Naive B cell (primary cell): ENCODE measurements at places on chromosomes 7 and 10.
A peak's percentile ranks its signal among the peaks of the same experiment; 100 is the strongest.

- H3K27me3 ChIP-seq = no peaks in the 10 kb centered on the region
- no peaks in the 10 kb centered on the region for H3K36me3 ChIP-seq
- DNase-seq = no peak
- H3K4me3 ChIP-seq = no peak overlapping the region
- no peak overlapping the region for H3K27ac ChIP-seq
These were observed 166.7 kb upstream of the BET1 start for GRCh38 chr7:94170836-94171235.

DNA sequence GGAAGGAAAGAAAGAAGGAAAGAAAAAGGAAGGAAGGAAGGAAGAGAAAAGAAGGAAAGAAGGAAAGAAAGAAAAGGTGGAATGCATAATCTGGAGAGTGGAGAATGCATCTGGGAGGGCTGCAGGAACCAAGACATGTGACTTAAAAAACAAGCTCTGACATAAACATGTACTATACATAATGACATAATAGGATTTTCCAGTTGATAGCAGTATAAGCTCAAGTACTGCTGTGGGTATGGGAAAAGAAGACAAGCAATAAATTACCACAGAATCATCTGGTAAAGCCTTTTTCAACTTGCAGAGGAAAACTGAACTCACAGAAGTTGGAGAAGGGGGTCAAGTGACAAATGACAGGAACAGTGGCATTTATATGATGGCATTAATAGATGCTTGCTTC, 345.9 kb downstream of the PLXDC2 start:
- H3K27me3 ChIP-seq = no peaks in the 10 kb centered on the region

DNA sequence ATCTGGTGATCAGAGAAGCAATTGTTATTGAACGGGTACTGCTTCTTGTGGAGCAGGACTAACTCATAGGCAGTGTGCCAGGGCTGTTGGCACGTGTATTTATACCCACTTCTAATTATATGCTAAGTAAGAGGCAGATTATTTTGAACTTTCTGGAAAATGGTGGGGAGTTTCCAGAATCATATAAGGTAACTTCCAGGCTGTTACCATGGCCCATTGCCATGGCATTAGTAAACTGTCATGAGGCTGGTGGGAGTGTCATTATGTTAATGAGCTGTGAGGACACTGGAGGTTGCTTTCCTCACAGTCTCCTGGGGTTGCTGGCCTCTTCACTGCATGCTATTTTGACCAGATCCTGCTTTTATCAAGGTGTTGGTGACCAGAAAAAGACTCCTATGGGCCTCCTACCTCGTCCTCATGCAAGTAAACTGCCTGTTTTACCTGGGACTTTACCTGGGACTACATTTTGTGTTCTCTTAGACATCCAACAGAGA, 122.6 kb downstream of the KCND2 start:
- no peaks in the 10 kb centered on the region for H3K27me3 ChIP-seq
- H3K4me1 ChIP-seq = no peaks in the 10 kb centered on the region
- H3K27ac ChIP-seq = no peak overlapping the region
- H3K36me3 ChIP-seq = no peaks in the 10 kb centered on the region

DNA sequence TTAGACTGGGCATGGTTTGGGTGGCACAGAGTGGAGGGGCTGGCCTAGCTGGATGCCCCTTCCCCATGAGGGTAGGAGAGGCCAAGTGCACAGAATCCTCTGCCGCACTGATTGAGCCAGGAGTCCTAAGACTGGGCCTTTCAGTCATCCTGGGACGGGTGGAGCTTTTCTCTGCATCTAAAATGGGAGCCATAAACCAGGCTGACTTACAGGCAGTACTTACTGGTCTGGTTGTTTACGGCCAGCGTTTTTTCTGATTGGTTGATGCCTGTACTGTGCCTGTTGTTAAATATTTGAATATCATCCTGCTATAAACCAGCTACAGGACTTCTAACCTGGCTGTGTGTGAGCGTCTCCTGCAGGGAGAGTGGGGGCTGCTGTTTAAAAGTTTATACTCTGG, 107.8 kb downstream of the CDH23 start:
- no peak overlapping the region for H3K4me3 ChIP-seq
- no peak overlapping the region for H3K27ac ChIP-seq
- no peaks in the 10 kb centered on the region for H3K4me1 ChIP-seq
- H3K27me3 ChIP-seq = peaks cover 12% of the 10 kb centered on the region

GRCh38 chr7:2522780-2523433, 3.3 kb downstream of the LFNG start:
- DNase-seq = no peak
- peak overlapping the region; percentile 63 for H3K27ac ChIP-seq
- peak overlapping the region; percentile 96 for H3K4me3 ChIP-seq
- H3K36me3 ChIP-seq = peaks cover 13% of the 10 kb centered on the region
- no peaks in the 10 kb centered on the region for H3K27me3 ChIP-seq
